HepG2 (cell line): ENCODE measurements at places on chromosomes 7 and 10.

DNA sequence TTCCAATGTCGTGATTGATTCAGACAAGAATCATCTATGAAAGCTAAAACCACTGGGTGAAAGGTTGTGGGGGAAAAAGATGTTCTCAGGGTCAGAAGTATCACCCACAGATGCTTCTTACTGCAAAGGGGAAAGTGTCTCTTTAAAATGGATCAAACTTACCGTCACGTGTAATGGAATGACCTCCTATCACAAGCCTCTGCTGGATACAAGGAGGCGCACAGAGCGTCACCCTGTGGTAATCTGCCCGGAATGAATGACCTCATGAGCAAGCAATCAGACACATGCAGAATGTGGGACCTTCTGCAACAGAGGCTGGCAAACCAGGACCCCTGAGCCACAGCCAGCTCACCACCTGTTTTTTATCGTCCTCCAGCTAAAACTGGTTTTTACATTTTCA is 33.0 kb downstream of the WIPF3 start:
- peak; percentile 15 for DNase-seq

- no peak for DNase-seq
These were observed 102.8 kb downstream of the PIP4K2A start for GRCh38 chr10:22611425-22612115.

DNA sequence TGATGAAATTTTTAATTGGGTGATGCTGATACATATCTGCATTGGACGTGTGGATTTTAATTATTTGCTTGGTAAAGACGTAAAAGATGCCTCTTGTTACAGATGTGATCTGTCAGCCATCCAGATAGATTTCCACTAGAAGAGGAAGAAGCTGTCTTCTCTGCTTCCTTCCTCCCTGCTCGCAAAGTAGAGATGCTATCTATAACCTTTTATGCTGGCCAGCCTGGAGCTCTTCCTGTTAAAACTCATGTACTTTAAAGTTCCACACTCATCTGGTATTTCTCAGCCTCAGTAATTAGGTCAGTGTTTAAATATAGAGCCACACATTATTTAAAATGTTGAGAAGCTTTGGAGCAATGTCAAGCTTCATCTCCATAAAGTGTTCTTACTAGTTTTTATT is 51.2 kb upstream of the TMEM229A start:
- no peak for DNase-seq

DNA sequence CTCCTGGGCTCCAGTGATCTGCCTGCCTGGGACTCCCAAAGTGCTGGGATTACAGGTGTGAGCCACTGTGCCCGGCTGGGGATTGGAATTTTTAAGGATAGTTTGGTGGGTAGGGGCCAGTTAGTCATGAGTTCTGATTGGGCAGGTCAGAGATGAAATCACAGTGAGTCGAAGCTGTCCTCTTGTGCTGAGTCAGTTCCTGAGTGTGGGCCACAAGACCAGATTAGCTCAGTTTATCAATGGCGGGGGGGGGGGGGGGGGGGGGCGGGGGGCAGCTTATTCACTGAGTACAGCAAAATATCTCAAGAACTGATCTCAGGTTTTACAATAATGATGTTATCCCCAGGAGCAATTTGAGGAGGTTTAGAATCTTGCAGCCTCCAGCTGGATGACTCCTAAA is 11.6 kb upstream of the ERCC6 start:
- no peak for DNase-seq

GRCh38 chr7:7214398-7215347 is 32.3 kb downstream of the C1GALT1 start:
- no peak for DNase-seq

DNA sequence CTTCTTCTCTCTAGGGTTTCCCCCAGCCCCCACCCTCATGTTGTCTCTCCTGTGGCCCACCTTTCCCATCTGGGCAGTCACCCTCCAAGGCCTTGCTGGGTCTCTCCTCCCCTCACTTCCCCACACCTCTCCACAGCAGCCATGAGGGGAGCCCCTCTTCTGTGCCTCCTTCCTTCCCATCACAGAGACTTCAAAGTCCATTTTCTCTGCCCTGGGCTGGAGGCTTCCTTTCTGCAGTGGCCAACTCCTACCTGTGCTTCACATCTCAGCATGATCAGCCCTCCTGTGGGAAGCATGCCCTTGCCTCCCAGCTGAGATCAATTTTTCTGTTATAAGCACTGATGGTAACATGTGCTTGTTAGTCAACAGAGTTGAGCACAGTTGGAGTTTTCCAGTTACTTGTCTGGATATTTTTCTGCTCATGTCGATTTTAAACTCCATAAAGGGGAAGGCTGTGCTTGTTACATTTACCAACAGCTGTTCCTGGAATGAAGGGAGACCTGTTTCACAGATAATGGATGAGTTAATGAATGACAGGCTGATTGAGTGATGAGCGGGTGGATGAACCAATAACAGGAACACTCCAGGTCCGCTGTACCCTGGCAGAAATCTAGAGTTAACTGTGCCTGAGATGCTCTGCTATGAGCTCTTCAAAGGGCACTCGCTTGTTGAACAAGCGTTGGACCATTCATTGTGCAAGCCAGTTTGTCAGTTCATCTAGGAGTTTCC is 71.4 kb upstream of the PRSS58 start:
- DNase-seq: no peak

- DNase-seq: no peak
These were observed 67.0 kb upstream of the PLXNA4 start for GRCh38 chr7:132643302-132643701.

GRCh38 chr7:141232286-141233051 is 158.6 kb downstream of the TMEM178B start:
- DNase-seq: no peak

GRCh38 chr10:785089-785860 is 95.8 kb upstream of the DIP2C start:
- DNase-seq: no peak

DNA sequence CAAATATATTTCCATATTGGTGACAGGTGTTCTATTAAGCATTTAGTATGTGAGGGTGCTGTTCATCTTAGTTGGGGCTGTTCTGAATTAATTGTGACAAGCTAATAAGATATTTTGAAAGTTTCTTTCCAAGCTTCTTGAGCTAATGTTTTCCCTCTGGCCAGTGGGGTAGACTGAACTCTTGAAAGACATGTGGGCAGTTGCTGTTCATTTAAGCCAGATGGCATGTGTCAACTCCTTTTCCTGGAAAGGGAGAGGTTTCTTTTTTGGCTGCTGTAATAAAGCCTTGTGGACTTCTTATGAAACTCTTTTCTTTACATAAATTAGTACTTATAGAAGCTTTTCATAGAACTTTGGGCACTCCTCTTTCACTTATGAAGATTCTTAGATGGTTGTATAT is 21.7 kb downstream of the RAB18 start:
- no peak for DNase-seq

GRCh38 chr10:89808842-89809241 is 107.5 kb downstream of the KIF20B start:
- DNase-seq: no peak

GRCh38 chr10:116925056-116925455 is 75.8 kb downstream of the ENO4 start:
- DNase-seq: no peak

- DNase-seq: no peak
These were observed 108.1 kb downstream of the ADAM22 start for GRCh38 chr7:88042157-88042556.

DNA sequence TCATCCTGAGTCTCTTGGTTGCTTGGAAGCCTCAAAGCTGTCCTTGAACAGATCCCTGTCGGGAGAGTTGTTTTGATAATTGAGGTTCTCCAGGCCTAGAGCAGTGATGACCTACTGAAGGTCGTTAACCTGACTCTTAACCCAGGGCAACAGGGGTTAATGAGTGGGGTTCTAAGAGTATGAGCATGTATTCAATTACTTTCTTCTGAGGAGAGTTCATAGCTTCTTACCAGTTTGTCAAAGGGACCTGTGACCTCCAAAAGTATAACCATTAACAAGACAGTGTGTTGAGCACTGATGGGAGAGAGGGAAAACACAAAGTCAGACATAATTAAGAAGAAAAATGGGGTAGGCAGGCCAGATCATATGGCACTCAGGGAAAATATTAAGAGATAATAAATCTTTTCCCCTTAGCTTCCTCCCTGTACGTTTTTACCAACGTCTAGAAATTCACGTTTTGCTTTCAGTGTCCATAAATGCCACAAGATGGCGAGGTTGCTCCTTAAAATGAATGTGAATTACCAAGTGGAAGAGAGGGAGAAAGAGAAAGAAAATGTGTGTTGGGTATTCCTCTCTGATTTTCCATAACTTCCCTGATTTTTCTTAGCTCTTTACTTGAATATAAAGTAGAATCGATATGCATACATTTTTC is 97.6 kb downstream of the SUGCT start:
- peak; percentile 43 for DNase-seq

DNA sequence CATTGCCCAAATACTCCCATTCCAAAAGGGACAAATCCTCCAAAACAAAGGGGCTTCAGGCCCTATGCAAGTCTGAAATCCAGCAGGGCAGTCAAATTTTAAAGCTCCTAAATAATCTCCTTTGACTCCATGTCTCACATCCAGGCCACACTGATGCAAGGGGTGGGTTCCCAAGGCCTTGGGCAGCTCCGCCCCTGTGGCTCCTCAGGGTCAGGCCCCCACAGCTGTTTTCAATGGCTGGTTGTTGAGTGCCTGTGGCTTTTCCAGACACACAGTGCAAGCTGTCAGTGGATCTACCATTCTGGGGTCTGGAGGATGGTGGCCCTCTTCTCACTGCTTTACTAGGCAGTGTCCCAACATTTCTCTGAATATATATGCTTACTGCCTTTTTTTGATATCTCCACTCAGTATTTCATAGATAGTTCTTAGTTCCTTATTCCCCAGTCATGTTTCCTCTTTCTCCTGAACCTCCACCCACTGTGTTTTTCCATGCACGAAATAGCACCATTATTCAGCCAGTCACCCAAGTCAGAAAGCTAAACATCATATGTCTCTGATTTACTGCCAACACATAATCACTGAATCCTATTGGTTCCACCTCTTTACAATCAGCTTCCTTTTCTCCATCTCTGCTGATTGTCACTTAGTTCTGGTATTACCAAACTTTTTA is 172.6 kb upstream of the CACNA2D1 start:
- DNase-seq: no peak

DNA sequence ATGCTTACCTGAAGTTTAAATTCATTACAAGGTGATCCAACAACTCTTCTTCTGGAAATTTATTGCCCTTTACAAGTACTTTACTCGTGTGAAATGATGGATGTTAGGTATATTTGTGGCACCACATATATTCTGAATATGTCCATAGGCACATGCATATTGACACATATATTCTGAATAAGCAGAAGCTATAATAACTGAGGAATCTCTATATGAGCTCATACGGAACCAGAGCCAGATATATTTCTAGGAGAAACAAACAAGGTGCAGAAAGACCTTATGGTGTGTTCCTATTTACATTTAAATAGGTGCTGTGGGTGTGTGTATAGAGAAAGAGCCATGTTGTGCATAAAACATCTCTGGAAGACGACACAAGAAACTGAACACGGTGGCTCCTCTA is 456.1 kb upstream of the NPVF start:
- no peak for DNase-seq

DNA sequence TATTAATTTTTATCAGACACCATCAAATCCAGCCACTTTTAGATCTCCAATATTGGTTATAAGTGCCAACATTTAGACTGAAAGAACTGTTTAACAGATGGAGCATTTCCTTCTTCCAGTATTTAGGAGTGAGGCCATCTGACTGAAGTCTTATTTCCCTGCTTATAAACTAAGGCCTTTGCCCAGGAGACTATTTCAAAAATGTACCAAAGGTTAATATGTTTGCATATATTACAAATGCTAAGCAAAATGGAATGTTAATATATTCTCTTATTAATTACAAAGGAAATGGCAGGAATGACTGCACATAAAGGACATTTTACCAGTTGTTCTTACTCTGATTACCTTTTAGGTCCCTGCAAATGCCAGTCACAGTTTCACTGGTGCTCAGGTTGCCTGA is 238.9 kb upstream of the PLXNA4 start:
- DNase-seq: no peak

GRCh38 chr7:2088801-2089200 is 143.9 kb downstream of the MAD1L1 start:
- no peak for DNase-seq

DNA sequence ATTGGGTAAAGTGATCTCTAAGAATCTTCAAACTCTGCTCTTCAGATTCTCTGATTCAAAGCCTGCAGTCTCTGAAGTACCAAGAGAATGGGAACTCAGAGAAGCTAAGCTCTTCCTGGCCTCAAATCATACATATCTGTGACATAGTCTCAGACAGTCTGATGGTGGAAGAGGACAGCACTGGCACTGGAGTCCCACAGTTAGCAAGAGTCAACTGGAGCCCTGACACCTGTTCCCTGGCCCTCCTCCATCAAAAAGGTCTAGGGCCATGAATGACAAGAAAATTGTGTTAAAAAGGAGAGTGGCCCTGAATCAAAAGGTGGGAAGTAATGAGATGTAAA is 37.7 kb downstream of the PRSS2 start:
- no peak for DNase-seq

GRCh38 chr10:119477444-119477843 is 65.1 kb downstream of the RGS10 start:
- no peak for DNase-seq

DNA sequence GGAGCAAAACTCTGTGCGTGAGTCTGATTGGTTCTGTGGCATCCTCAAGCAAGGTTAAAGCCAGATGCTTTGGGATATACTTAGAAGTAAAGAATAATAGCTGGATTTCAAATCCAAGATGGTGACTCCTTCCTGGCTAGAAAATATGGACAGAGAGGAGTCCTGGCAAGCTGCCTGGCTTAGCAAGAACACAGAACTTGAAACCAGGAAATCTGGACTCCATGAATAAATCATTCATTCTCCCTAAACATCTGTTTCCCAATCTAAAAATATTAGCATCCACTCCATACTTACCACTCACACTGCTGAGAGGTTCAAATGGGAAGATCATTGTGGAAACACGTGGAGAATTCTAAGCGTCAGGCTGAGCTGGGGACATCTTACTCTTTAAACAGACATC is 1074.1 kb upstream of the AUTS2 start:
- DNase-seq: no peak

DNA sequence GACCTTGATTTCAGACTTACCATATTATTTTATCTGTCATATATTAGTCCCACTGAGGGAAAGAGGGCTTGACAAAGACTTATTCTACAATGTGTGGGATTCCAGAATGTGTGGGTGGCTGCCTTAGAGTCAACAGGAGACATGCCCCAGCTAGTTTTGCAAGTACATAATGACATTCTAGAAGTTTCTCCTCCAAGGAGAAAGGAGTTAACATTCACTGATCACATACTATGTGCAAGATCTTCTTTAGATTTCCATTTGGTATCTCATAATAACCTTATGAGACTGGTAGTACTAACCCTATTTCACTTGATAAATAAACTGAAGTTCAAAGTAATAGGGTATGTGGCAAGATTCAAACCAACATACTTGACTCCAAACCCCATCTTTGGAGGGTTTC is 25.2 kb downstream of the IRF5 start:
- no peak for DNase-seq

- peak; percentile 88 for DNase-seq
These were observed 5.2 kb downstream of the PHYHIPL start for GRCh38 chr10:59181668-59182067.

- peak; percentile 23 for DNase-seq
These were observed 49.5 kb upstream of the TMEM140 start for GRCh38 chr7:135098391-135098790.

- no peak for DNase-seq
These were observed 184.7 kb downstream of the DIP2C start for GRCh38 chr10:504806-505205.

GRCh38 chr10:49272251-49273081 is 26.5 kb upstream of the C10orf71 start:
- DNase-seq: no peak
